Activated CD4-positive, alpha-beta T cell treated with anti-CD3 and anti-CD28 coated beads, Interleukin-2, Interleukin-6, amounts not matched to agents 100 ng/mL and 50 ng/mL, durations not matched to agents 16 hours and 8 hours (primary cell): ENCODE measurements at places on chromosomes 3 and 15.

GRCh38 chr15:64092864-64093626, 593 bp downstream of the CIAO2A start:
- peak; percentile 65 for DNase-seq

GRCh38 chr15:33068511-33068990, 126.0 kb downstream of the FMN1 start:
- no peak for DNase-seq

- no peak for DNase-seq
These were observed 36.4 kb downstream of the INO80 start for GRCh38 chr15:41079717-41080116.

DNA sequence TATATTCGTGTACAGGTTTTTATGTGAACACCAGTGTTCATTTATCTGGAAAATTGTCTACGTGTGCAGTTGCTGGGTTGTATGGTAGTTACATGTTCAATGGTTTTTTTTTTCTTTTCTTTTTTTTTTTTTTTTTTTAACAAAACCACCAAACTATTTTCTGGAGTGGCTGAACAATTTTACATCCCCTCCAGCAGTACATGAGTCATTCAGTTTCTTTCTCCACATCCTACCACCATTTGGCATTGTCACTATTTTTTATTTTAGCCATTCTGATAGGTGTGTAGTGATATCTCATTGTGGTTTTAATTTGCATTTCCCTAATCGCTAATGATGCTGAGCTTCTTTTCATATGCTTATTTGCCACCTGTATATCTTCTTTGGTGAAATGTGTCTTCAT, 256.3 kb upstream of the EOMES start:
- no peak for DNase-seq

DNA sequence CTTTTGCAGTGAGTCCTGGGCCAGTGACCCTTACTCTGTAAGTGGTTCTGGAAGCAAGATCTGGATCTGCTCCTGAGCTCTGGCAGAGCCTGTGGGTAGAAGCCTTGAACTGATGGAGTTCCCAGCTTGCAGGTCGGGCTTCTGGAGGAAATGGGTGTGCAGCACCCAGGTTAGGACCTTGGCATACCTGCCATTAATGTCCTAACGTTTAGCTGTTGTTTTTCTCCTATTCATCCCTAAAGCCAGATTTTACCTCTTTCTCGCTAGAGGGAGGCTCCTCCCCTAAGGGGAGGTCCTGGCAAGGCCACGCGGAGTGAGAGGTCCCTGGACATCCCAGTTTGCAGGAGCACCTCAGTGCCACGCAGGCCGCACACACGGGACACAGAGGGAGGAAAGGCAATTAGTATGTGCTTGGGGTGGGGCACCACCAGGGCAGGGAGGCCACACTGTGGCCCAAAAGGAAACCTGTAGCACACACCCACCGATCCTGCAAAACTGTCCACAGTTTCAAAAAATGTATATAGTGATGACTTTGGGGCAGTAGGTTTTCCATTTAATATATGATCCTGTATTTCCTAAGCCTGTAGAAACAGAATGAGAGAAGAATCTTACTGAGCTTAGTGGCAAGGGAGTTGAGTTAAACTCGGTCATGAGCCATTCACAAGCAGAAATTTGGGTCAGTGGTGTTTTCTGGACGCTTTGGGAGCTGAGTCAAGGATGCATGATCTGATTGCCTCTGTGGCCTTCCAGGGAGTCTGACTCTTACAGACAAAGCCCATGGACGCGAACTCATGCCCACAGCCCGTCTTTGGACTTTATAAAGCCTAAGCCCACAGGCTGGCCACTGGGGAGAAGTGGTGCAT, 148.7 kb downstream of the LRRK1 start:
- no peak for DNase-seq

DNA sequence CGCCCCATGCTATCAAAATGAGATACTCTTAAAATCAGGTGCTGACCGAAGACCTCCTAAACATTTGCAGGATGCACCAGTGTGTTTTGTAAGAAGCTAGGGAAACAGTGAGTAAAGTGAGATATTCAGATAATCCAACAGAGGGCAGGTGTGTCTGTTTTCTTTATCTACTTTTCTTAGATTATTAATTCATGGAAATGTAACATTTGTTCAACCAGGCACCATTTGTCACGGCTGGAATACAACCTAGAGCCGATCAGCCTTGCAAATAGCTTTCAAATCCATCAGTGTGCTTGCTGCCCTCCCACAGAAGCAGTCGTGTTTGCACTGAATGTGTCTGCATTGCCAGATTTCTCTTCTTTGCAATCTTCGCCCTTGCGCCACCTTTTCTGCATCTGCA, 201.9 kb upstream of the CHRM5 start:
- DNase-seq = no peak

GRCh38 chr3:102444101-102444500, 9.3 kb downstream of the ZPLD1 start:
- DNase-seq = no peak

GRCh38 chr3:39232859-39233258, 40.5 kb upstream of the XIRP1 start:
- DNase-seq = no peak

GRCh38 chr3:66997560-66998112, 471 bp upstream of the KBTBD8 start:
- DNase-seq = no peak

GRCh38 chr3:177470197-177470941, 273.1 kb upstream of the TBL1XR1 start:
- no peak for DNase-seq

GRCh38 chr3:195859061-195859845, 47.5 kb upstream of the MUC4 start:
- DNase-seq = peak; percentile 82

DNA sequence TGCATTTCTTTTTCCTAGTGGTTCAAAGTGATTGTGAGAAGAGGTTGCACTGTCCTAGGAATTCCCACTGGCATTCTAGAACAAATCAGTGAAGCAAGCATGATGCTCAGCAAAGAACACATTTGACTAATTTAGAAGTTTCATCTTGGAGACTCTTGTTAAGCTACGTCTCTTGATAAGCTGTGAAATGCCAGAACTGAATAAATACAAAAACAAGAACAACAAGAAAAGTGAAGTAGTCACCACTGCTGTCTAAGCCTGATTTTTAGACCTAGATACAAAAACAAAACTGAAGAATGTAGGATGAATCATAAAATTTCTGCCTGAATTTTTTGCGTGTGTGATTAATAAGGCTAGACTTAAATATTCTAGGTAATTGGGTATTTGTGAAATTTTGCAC, 1162.4 kb downstream of the TUSC7 start:
- DNase-seq = no peak

DNA sequence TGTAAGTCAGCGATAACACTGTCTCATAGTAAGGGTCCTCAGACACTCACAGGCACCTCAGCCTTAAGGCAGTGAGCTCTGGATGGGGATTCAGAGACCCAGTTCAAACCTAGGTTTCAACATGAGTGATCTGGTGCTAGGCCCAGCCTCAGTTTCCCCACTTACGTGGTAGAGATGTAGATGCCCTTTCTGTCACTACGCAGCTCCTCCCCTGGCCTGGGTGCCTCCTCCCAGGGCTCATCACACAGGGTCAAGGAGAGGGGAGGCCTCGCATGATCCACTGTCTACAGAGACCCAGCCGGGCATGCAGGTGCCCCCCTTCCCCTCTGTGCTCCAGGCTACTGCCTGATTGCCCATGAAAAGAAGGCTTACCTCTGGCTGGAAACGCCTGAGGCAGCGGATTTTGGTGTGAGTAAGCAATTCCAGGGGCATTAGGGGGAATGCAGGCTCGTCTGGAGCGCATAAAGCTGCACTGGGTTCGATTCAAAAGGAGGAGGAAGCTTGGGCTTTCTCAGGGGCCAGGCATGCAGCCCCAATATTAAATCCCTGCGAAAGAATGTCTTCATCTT, 69.8 kb upstream of the ANKRD34C start:
- no peak for DNase-seq

GRCh38 chr15:90376789-90377188, 11.3 kb upstream of the IQGAP1 start:
- peak; percentile 77 for DNase-seq

DNA sequence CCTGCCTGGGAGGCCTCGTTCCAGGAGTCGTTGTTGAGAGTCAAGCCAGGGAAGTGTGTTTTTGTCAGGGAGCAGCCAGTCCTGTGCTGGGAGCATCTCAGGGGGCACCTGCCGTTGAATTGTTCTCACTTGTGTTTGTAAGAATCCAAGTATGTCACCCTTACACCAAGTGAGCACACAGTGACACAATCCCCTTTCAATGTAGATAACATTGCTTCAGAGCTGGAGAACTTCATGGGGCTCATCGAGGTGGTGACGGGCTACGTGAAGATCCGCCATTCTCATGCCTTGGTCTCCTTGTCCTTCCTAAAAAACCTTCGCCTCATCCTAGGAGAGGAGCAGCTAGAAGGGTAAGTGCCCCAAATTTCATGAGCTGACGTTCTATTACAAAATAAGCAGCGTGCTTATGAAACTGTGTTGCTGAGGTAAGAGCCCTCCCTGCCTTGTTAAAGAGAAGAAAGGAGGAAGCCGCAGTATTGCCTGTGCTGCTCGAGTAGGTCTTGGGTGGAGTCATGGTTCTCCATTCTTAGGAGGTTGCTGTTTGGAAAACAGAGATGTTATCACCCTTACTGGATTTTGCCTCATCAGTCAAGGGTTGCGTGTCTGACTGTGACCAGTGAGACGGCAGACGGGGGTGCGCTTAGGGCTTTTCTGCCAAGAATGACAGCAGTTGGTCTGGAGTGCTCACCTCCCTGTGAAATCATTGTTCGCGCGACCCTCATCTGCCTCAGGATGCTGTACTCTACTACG, 108.1 kb downstream of the PGPEP1L start:
- no peak for DNase-seq

GRCh38 chr15:41182266-41182665, 48.3 kb downstream of the EXD1 start:
- DNase-seq = no peak

DNA sequence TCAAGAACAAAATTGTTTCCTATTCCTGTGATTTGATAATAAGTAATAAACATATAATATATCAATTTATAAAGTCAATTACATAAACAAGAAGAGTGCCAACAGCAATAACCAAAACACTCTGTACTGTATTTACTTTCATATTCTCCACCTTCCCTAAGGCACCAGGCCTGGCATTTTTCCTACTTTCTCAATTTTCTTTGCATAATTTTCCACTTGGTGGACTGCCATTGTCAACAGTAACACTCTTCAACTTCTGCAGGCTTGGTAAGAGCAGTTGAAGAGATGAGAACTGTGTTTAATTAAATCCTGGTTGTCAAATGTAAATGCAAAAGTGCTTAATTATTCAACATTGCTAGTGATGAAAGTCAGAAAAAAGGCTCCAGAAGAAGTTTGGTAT, 229.8 kb upstream of the PLSCR5 start:
- DNase-seq = no peak

GRCh38 chr3:100662113-100662823, 47.0 kb upstream of the TFG start:
- no peak for DNase-seq

DNA sequence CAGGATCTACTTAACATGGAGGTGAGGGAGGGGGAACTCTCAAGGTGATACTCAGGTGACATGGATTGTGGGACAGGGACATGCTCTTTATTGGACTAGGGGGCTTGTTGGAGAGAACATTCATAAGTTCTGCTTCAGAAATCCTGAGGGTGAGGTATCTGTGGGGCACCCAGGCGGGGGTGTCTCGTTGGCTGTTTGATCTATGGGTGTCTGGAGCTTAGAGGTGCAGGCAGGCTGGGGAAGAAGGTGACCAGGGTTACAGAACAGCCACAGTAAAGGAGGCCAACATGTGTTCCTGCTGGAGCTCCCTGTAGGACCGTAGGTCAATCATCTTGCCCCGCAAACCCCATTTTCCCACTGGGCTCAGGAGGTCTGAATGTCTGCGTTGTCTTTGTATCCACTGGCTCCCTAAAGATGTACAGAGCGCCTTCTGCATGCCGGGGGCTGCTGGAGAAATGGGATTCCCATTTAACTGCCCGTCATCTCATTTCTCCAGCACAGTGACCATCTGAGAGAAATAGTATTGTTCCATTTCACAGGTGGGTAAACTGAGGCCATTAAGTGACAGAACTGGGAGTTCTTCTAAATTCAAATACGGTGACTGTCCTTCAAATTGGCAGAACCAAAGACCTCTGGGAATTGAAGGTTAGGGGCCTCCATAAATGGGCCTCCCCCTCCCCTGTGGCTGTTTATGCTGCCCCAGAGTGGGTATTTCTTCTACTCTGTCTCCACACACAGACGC, 40.3 kb upstream of the TSEN2 start:
- DNase-seq = no peak

DNA sequence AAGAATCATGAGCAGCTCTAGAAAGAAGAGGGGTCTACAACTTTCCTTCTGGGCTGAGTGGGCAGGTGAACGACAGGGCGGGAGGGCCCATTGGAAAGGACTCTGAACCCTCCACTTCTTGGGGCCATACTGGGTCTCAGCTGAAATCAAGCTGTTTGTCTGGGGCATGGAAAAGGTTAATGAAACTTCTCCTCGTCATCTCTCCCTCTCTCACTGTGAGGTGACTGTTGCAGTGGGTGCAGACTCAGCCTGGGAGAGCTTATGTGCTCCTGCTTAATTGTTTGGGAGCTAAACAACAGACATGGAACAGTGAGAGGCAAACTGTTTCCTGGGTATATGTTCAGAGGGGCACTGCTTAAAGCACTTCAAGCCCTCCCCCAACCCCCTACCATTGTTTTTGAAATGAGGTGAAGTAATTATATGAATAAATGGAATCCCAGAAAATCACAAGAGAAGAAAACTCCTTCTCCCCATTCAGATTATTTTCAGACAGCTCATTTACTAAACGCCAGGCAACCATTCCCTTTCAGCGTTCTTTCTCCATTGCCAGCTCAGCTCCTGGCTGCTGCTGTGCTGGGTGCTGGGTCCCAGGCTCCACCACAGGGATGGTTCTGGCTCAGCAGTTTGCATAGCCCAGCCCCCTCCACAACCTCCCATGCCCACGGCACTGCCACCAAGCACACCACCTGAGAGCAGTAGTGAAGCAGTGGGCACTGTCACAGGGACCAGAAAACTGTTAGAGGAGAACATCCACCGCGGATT, 444.9 kb upstream of the TBL1XR1 start:
- no peak for DNase-seq

DNA sequence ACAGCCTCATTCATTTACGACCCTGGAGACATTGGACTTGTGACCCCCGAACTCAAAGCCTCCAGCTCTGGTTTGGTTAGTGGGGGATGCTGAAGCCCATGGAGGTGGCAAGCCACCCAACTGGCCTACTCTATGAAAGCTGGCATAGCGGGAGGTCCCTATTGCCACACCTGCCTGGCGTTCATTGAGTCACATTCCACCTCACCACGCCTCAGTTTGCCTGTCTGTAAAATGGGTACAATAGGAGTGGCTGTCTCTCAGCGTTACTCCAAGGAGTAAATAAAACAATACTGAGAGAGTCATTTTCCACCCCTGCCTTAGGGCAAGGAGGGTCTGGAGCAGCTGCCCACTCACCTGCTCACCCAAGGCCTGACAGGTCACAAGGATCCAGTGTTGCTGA, 60.2 kb downstream of the NUP210 start:
- no peak for DNase-seq

GRCh38 chr3:106010829-106011228, 142.0 kb upstream of the CBLB start:
- peak; percentile 52 for DNase-seq

DNA sequence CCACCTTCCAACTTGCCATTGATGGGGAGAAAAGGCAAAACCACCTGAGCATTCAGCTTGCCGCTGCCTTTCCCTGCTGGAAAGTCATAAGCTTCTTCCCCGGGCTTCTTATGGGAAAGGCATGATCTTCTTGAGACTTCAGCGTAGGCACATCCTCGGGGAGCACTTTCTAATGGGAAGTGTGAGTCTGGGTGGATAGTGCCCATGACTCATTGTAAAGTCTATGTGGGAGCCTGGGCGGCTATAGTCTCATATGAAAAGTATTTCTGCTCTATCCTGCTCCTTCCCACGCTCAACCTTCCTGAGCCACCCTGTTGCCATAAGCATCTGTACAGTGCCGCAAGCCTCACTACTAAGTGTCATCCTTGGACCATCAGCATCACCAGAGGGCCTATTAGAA, 309.9 kb upstream of the THBS1 start:
- no peak for DNase-seq
